Activated naive CD4-positive, alpha-beta T cell treated with anti-CD3 and anti-CD28 coated beads, Interleukin-2, amount 50 U/mL, for 16 hours (primary cell): ENCODE measurements at places on chromosomes 3 and 15.

- DNase-seq = no peak
These were observed 240.1 kb downstream of the XXYLT1 start for GRCh38 chr3:195030791-195031321.

GRCh38 chr15:71136159-71136783 is 21.0 kb downstream of the THSD4 start:
- DNase-seq = no peak

DNA sequence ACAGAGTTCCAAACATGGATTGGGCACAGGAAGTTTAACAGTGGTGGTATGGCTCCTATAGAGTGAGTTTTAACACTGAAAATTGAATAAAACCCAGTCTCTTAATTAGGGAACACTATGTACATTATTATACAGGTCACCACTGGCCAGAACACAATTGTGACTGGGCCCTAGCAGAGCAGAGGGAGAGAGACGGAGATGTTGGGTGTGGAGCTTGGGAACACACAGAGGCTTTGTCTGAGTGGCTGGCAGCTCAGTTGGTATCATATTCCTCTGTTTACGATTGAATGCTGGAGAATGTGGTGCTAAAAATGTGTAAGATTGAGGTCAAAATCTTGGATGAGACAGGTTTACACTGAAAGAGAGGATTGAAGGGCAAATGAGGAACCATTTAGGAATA is 6.8 kb upstream of the MOBP start:
- no peak for DNase-seq

GRCh38 chr3:143859465-143860203 is 11.4 kb upstream of the SLC9A9 start:
- DNase-seq = no peak

DNA sequence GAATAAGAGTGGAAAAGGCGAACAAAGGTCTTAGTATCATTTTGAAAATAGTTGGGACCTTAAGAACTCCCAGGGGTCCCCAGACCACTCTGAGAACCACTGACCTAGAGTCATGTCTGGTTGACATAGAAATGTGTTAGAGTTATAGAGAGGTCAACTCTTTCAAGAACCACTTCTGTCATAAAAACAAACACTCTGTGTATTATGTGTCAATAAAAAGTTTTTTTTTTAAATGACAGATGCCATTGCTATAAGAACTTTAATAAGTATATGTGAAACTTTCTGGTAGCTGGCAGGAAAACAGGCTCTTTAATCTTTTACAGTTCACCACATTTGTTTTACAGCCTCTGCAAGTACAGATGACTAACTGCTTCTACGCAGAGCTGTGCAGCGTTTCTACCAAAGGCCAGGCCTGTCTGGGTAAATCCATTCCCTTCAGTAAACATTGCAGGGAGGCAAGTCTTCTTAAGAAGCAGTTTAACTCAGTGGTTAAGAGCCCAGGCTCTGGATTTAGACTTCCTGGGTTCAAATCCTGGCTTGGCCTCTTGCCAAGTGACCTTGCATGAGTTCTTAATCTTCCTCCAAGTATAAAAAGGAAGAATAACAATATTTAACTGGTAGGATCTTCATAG is 56.6 kb downstream of the RFTN1 start:
- DNase-seq = no peak

GRCh38 chr3:110788794-110789193 is 282.8 kb upstream of the NECTIN3 start:
- DNase-seq = no peak

DNA sequence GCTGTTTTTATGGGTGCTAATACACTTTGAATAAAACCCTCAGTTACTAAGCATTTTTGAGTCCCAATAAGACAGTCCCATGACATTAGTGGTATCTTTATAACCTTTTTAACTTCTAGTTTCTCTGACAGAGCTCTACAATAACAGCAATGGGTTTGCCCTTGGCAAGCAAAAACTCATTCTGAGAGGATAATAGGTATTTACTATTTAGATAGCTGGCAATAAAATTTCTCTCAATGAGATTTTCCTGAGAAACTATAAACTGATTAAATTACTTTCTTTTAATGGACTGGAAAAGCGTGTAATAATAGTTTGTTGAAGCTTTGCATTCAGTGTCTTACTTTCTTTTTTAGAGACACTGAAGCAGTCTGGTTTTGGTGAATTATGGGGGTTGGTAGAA is 168.0 kb upstream of the MLF1 start:
- no peak for DNase-seq

DNA sequence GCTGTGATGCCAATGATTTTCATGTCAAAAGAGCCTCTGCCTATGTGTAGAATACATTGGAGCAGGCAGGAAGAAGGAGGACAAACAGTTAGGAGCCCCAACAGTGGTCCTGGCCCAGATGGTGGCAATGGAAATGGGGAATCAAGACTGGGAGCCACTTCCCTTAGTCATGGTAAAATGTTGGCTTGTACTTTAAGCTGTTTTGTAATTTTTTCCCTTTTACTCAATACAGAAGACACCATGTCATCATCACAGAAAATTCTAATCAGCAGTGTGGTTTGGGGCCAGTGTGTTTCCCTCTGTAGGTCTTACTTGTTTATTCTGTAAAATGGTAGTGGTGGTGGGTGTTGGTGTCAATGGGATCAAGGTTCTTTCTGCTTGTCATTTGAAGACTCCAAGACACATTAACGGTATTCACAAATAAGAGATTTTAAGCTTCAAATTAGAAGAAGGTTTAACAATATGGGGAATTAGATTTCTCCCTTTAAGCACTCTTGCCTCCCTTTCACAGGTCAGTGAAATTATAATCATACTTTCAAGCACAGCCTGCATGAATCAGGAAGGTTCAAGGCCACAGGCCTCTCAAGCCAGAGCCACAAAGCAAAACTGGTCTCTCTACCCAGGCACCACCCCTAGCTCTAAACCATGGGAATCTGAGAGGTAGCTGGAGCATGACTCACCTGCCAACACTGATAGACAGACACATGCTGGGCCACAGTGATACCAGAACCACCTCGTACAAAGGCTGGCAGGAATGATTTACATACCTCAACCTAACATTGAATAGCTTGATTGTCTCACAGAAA is 24.9 kb downstream of the SIAH2 start:
- peak; percentile 51 for DNase-seq

DNA sequence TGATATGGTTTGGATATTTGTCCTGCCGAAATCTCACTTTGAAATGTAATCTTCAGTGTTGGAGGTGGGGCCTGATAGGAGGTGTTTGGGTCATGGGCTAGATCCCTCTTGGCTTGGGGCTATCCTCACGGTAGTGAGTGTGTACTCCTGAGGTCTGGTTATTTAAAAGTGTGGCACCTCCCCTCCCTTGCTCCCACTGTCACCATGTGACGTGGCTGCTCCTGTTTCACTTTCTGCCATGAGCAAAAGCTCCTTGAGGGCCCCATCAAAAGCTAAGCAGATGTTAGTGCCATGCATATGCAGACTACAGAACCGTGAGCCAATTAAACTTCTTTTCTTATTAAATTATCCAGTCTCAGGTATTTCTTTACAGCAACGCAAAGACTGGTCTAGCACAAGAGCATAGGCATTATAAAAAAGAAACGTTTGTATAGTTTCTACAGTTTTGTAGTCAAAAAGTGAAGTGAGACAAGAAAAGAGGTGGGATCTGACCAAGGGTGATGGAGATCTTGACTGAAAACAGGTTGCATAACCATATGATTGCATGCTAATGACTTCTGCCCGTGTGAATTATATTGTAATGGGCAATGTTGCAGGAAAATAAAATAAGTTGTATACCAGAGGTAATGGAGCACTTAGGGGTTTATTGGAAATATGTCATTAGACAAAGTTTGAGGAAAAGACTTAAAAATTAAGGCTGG is 28.5 kb upstream of the CLASP2 start:
- no peak for DNase-seq

DNA sequence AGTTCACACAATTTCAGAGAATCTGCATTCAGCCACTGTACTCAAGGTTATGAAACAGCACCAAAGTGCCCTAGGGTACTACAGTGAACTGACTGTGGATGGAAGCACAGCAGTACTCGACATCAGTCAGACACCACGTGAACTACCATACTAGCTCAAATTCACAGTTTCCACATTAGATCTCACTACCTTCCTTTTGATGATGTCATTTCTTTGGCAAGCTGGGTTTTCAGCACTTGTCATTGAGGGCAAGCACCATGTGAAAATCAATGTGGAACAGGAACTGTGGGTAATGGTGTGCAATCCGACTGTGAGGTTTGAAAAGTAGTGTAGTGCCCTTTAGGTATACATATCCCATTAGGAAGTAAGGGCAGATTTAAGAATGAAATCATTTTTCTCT is 110.5 kb upstream of the BFSP2 start:
- no peak for DNase-seq

GRCh38 chr3:44080474-44081072 is 161.1 kb upstream of the TOPAZ1 start:
- no peak for DNase-seq

DNA sequence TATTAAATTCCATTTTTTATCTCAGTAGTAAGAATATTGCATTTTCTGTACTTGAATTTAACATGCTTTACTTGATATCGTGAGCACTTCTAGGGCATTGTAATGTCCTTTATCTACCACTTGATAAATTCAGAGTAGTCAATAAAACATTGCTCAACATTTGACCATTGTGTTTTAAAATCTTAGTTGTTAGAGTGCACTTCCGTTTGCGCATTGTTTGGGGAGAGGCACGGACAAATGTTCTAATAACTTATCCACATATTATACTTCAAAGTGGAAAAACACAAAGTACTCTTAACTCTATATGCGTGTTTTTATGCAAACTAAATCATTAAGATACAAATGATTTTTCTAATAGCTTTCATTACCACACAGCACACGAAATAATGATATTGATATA is 419 bp downstream of the FAM227B start:
- no peak for DNase-seq

GRCh38 chr15:77907824-77908751 is 169.4 kb downstream of the TBC1D2B start:
- DNase-seq = peak; percentile 48

DNA sequence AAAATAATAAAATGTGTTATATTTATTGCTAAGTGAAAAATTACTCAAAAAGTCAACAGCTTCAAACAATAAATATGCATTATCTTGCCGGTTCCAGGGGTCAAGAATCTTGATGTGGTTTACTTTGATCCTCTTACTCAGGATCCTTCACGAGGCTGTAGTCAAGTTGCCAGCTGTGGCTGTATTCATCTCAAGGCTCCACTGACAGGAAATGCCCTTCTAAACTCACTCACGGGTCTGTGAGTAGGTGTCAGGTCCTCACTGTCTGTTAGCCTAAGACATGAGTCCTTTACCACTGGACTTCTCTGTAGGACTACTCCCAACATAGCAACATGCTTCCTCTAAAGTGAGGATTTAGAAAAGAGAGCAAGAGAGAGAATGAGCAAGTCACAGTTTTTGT is 983.0 kb downstream of the SI start:
- DNase-seq = no peak

DNA sequence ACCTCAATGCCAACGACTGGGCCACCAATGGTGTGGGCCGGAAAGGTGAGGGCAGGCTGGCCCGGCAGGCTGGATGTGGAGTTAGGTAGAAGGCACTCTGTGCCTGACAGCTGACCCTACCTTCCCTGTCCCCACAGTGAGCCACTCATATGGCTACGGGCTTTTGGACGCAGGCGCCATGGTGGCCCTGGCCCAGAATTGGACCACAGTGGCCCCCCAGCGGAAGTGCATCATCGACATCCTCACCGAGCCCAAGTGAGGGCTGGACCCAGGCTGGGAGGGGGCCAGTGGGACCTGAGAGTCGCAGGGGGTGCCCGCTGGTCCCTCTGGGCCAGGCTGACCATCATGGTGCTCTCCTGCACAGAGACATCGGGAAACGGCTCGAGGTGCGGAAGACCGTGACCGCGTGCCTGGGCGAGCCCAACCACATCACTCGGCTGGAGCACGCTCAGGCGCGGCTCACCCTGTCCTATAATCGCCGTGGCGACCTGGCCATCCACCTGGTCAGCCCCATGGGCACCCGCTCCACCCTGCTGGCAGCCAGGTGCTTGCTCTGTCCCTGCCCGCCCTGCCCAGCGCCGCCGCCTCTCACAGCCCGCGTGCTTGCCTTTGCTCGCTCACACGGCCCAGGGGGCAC is 4.5 kb upstream of the FES start:
- no peak for DNase-seq

GRCh38 chr3:186305286-186305685 is 56.7 kb downstream of the DGKG start:
- DNase-seq = no peak

- DNase-seq = no peak
These were observed 287.8 kb upstream of the UMPS start for GRCh38 chr3:124442463-124442862.

- no peak for DNase-seq
These were observed 374.6 kb upstream of the TBL1XR1 start for GRCh38 chr3:177571944-177572315.

DNA sequence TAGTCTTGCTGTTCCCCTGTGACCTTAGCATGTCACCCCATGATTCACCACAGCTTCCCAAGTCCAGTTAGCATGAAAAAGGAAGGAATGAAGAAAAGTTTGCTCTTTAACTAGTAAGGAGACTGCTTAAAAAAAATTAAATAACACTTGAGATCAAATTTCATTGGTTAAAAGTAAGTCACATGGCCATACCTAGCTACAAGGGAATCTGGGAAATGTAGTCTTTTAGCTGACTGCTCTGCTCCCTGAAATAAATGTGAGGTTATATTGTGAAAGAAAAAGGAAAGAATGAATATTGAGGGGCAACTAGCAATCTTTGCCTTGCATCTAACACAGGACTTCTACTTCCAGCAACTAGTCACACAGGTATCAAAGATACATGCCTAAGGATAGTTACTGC is 84.7 kb upstream of the LRRN1 start:
- no peak for DNase-seq

DNA sequence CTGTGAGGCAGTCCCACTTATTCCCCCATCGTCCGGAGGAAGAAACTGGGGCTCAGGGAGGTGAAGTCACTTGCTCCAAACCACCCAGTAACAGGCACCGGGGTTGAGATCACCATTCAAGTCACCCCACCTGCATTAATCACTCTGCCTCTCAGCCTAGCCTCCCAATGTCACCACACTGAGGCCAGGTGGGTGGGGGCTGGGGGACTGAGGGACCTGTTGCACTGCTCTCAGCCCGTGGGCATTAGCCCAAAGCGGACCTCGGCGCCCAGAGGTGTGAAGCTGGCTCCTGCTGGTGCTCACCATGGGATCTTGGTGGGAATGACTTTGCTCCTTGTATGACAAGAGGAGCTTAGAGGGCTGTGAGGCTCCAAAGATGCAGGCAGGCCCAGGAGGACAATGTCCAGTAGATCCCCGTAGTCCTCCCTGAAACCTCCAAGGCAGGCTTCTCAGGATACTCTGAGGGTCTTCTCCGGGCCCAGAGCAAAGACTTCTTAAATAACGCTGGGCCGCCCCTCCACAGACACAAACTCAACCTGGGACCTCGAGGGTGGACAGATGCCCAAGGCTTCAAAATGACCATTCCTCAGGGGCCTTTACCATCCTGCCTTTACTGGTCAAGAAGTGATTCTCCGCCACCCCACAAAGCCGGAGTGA is 1.7 kb downstream of the NT5DC2 start:
- no peak for DNase-seq

DNA sequence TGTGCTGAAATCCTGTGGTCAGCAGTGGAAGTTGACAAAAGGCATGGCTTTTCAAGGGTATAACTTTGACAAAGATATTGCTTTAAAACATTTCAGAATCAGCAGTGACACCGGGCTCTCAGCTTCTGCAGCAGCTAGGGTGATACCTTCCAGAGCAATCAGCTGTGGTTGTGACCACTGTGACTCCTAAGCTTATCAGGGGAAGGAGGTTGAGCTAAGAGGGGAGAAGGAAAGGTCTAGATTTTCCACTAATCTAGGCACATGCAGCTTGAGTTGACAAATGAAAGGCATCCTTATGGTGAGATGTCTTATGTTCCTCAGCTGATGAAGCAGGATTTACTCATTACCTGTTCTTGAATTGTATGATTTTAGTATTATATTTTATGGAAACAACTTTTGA is 16.3 kb upstream of the LRRFIP2 start:
- no peak for DNase-seq
